Nasal cavity respiratory epithelium epithelial cell of viscerocranial mucosa (primary cell): ENCODE measurements at places on chromosomes 7 and 10. TPM values are rescaled to one million over a fixed set of nuclear protein-coding genes. Genes with fewer than 3 reads are reported as not detected.

PLEKHS1 gene
- total RNA-seq = 0.28 TPM in 1 of 2 replicates, not detected in the other

ZCCHC24 gene
- 0.34 and 2.0 TPM in 2 replicates for total RNA-seq

TBRG4 gene
- 89.9 and 109 TPM in 2 replicates for total RNA-seq

SPDYE6 gene
- total RNA-seq = not detected in 2 replicates

MMP21 gene
- total RNA-seq = not detected in 2 replicates
